ENCODE measurements at places on chromosomes 3 and 15. TPM values are rescaled to one million over a fixed set of nuclear protein-coding genes. Genes with fewer than 3 reads are reported as not detected.

DNA sequence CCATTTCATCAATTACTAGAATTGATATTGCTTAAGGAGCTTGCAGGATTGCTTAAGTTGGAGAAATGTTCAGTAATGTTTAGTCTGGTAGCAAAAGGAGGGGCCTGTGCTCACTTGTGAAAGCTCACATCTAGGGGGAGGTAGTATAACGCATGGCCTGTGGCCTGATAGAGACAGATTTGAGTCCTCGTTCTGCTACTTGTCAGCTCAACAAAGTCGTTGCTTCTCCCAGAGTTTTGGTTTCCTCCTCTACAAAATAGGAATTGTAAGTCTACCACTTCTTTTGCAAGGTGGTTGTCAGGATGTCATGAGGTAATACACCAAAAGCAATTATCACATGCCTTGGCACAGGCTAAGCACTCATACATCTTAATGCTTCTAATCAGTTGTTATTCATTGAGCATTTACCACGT lies 1.3 kb downstream of the ST3GAL6 start:
- no peak for DNase-seq
- H3K36me3 ChIP-seq: no peaks in the 10 kb centered on the region
- H3K4me1 ChIP-seq: peaks cover 42% of the 10 kb centered on the region
- peak overlapping the region; percentile 65 for H3K27ac ChIP-seq

KCNMB2 gene
- total RNA-seq: 1.2 TPM

GRCh38 chr15:74865316-74865715 lies 7.8 kb downstream of the SCAMP2 start:
- no peak overlapping the region for H3K27ac ChIP-seq
- no peaks in the 10 kb centered on the region for H3K27me3 ChIP-seq

GRCh38 chr15:60095711-60096110 lies 91.6 kb downstream of the FOXB1 start:
- no peaks in the 10 kb centered on the region for H3K36me3 ChIP-seq
- H3K4me3 ChIP-seq: no peak overlapping the region
- H3K27ac ChIP-seq: no peak overlapping the region
- no peak for DNase-seq

Data from upper lobe of right lung (tissue), 1 donor.